ENCODE measurements at places on chromosomes 16 and 17.

DNA sequence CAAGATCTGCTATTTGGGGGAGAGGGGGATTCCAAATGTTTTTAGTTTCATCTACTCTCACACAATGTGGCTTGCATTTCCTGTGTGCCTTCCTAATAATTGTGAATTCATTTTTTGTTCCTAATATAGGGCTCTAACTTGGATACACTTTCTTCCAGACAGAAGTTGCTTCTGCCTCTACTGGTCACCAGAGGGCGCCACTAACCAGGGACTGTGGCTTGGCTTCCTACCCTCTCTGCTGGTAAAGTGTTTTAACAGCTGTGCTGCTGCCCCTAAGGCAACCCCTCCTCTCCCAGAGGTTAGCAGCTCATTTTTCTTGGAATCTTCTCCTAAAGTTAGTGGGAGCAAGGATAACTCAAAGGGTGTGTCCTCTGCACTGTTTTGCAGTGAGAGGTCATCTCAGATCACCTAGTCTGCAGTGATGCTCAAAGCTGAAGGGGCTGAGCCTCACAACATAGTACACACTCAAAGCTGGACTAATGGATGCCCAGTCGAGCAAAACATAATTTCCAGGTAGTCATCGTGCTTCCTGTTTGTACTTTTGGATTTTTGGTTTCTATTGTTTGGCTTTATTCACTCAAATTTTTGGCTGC is 5.0 kb upstream of the PRSS54 start:
- DNase-seq = peak; percentile 72

GRCh38 chr16:50229149-50229726 is 37.1 kb upstream of the ADCY7 start:
- DNase-seq = no peak

GRCh38 chr17:17535957-17536356 is 39.8 kb upstream of the RASD1 start:
- DNase-seq = no peak

DNA sequence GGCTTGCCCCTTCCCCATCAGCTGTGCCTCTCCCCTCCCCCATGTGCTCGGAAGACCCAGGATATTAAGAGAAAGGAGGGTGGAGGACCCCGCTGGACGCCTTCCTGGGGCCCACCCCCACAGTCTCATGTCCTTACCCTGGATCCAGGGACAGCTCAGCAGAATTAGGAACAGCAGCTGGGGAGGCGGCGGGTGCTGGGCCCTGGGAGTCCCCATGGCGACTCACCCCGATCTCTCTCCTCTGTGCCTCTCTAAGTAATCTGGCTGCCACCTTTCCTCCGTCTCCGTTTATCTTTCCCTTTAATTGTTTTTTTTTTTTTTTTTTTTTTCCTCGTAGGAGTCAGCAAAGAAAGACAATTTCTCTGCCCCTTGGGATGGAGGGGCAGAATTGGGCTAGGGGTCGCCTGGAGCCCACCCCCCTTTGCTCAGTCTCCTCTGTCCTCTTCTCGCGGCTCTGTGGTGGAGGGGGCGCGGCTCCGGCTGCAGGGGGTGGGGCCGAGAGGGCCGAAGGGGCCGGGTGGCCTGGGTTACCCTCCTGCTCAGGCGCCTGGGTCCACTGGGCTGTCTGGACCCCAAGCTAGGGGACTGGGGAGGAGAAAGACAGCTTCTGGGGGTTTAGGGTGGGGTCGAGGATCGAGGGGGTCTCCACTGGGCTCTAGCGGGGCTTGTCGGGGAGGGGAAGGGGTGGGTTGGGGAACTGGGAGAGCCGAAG is 390 bp downstream of the SEZ6L2 start:
- DNase-seq = no peak

DNA sequence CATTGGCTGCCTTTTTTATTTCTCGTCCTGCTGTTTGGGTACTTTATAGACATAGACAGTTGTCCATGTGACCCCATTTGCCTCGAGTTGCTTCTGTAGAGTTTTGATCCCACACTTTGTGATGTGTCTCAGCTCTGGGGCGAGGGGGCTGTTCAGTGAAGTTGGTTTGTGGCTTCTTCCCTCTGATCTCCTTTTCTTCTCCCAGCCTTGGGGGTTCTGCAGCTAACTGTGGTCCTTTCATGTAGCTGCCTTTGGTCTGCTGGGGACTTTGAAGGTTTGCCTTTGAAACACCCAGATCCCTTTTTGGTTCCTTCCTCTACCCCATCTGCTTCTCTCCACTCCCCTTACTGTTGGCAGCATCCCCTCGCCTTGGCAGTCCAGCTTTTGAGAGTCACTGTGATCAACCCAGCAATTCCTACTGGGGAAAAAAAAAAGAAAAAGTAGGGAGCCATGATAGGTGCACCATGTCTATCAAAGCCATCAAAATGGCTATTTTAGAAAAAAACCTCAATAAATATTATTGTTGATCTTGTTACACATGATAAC is 728.8 kb upstream of the RBFOX1 start:
- DNase-seq = no peak

- DNase-seq = no peak
Observed at GRCh38 chr16:86216591-86216990, 293.7 kb upstream of the FOXF1 start.

GRCh38 chr16:14965328-14965727 is 9.5 kb upstream of the PDXDC1 start:
- DNase-seq = no peak

GRCh38 chr17:74745548-74746177 is 2.8 kb upstream of the NHERF1 start:
- DNase-seq = peak; percentile 70

DNA sequence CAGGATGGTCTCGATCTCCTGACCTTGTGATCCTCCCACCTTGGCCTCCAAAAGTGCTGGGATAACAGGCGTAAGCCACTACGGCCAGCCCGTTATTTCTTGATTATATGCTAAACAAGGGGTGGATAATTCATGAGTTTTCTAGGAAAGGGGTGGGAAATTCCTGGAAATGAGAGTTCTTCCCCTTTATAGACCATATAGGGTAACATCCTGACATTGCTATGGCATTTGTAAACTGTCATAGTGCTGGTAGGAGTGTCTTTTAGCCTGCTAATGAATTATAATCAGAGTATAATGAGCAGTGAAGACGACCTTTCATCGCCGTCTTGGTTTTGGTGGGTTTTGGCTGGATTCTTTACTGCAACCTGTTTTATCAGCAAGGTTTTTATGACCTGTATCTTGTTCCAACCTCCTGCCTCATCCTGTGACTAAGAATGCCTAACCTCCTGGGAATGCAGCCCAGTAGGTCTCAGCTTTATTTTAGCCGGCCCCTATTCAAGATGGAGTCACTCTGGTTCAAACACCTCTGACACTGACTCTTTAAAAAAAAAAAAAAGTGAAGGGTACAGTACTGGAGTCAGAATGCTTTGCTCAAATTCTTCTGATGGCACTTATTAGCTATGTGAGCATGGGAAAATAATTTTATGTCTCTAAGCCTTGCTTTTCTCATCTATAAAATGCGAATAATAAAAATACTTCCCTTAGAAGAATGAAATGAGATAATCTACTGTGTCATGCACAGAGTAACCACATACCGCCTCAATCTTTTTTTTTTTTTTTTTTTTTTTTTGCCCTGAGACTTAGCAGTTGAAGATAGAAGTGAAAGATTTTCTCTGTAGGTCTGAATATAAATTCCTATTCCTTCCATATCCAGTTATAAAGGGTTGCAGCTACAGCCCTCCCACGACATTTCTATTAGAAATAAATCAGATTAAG is 5.1 kb upstream of the CALCOCO2 start:
- DNase-seq = peak; percentile 56

GRCh38 chr16:88458039-88458772 is 5.1 kb downstream of the ZFPM1 start:
- DNase-seq = peak; percentile 50

GRCh38 chr17:62611728-62612127 is 15.7 kb upstream of the MRC2 start:
- DNase-seq = no peak

All from mesendoderm (in vitro differentiated cells).